ENCODE measurements at places on chromosomes 5 and 9. TPM values are rescaled to one million over a fixed set of nuclear protein-coding genes. Genes with fewer than 3 reads are reported as not detected.

DNA sequence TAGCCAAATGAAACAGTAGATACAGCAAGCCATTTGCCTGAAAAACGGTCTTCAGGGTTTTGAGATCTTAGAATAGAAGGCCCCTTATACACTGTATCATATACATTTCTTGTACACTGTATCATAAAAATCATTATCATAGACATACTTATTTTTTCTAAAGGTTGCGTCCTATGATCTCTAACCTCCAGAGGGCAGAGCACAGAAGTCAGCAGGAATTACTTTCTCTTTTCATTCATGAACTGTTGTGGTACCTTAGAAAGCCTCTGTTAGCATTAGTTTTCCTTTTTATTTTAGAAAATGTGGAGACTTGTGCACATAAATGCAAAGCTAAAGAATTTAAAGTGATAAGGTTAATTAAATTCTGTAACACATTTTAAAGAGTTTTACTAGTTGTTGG is 115.4 kb downstream of the OXCT1 start:
- no peak for DNase-seq
- H3K27ac ChIP-seq, result no peak overlapping the region
- H3K4me3 ChIP-seq, result no peak overlapping the region
- no peaks in the 10 kb centered on the region for H3K4me1 ChIP-seq
- no peaks in the 10 kb centered on the region for H3K36me3 ChIP-seq

- H3K36me3 ChIP-seq, result no peaks in the 10 kb centered on the region
- H3K4me1 ChIP-seq, result no peaks in the 10 kb centered on the region
- H3K27me3 ChIP-seq, result no peaks in the 10 kb centered on the region
Measured at GRCh38 chr9:97364769-97365490, 47.0 kb upstream of the TDRD7 start.

DNA sequence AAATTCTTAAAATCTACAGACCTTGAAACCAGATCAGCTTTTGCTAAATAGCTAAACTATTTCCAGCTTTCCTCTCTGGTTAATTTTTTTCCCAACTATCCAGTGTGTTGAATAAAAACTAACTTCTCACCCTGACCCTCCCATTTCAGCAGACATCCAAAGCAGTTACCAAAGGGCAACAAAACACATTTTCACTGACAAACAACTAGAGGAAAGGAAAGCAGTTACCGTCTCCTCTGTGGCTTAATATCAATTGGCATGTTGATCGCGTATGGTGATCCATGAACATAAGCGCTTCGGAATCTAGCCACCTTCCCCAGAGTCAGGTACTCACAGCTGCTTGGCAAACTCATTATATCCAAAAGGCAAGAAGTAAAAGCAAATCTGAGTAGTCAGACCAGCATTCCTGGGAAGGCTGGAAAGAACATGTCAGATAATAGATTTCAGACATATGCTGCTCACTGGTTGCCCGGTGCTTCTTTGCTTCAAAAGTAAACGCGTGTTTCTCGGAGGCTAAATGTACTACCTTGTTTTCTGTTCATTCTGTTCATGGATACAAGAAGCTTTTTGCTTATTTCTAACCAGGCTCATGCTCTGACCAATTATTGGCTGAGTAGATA is 463.4 kb downstream of the PDE4D start:
- no peaks in the 10 kb centered on the region for H3K27me3 ChIP-seq
- H3K27ac ChIP-seq, result no peak overlapping the region

GRCh38 chr9:122095010-122095767 is 2.1 kb upstream of the TTLL11 start:
- no peaks in the 10 kb centered on the region for H3K4me1 ChIP-seq
- H3K27ac ChIP-seq, result no peak overlapping the region
- H3K36me3 ChIP-seq, result no peaks in the 10 kb centered on the region
- H3K4me3 ChIP-seq, result no peak overlapping the region

- no peaks in the 10 kb centered on the region for H3K36me3 ChIP-seq
- H3K27me3 ChIP-seq, result no peaks in the 10 kb centered on the region
- DNase-seq, result no peak
- H3K4me3 ChIP-seq, result no peak overlapping the region
- H3K4me1 ChIP-seq, result no peaks in the 10 kb centered on the region
Measured at GRCh38 chr5:4420681-4421080, 719.4 kb upstream of the ADAMTS16 start.

DNA sequence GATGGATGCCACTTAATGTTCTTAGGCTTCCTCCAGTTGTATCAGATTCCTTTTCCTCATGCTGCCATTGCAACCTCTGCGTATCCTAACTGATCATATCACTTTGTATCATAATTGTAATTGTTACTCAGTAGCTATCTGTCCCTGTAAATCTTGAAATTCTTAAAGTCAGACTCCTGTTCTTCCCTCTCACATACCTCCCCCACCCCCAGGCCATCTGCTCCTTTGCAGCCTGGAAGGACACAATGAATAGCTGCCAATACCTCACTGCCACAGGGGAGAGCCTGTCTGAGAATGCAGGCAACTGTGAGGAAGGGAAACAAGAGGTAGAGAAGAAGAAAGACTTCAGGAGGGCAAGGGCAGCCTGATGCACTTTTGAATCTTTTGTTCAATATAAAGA is 228.5 kb downstream of the ENC1 start:
- no peak for DNase-seq
- no peaks in the 10 kb centered on the region for H3K27me3 ChIP-seq
- H3K4me1 ChIP-seq, result no peaks in the 10 kb centered on the region
- no peaks in the 10 kb centered on the region for H3K36me3 ChIP-seq

- no peak overlapping the region for H3K4me3 ChIP-seq
- no peaks in the 10 kb centered on the region for H3K36me3 ChIP-seq
- H3K27me3 ChIP-seq, result no peaks in the 10 kb centered on the region
- no peak overlapping the region for H3K27ac ChIP-seq
Measured at GRCh38 chr9:130556396-130557076, 22.8 kb upstream of the FUBP3 start.

DNA sequence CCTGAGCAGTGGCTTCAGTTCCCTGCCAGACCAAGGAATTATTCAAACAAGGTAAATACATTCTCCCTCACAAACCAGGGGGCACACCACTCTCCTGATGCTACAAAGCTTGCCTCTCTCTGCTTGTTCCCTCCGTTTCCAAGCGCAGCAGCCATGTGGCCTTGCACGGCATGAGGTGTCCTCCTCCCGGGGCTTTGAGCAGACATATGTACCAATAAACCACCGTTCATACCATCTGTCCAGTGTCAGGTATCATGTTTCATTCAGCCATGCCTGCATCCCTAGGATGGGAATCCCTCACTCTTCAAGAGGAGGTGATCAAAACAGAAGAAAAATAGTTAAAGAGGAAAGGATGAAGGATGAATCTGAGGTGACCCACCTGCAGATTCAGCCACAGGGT is 282.7 kb downstream of the ENC1 start:
- H3K4me1 ChIP-seq, result no peaks in the 10 kb centered on the region
- no peaks in the 10 kb centered on the region for H3K27me3 ChIP-seq
- H3K4me3 ChIP-seq, result no peak overlapping the region
- no peak overlapping the region for H3K27ac ChIP-seq
- DNase-seq, result no peak
- no peaks in the 10 kb centered on the region for H3K36me3 ChIP-seq

DNA sequence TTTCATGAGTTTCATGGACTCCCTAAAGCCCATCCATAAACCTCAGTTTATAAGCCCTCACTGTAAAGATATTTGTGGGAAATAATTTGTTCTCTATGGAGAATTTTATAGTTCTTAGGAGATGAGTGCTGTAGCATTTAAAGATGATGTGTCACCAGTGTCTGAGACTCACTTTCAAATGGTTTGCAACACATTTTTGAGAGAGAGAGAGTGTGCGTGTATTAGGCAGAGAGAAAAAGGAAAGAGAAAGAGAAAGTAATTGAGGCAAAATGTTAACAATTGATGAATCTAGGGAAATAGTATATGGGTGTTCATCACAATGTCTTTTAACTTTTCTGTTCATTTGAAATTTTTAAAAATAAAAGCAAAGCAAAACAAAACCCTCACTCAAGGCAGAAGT is 479.0 kb downstream of the ZSWIM6 start:
- no peaks in the 10 kb centered on the region for H3K36me3 ChIP-seq
- DNase-seq, result no peak
- peaks cover under 1% of the 10 kb centered on the region for H3K4me1 ChIP-seq
- no peak overlapping the region for H3K27ac ChIP-seq
- no peak overlapping the region for H3K4me3 ChIP-seq
- no peaks in the 10 kb centered on the region for H3K27me3 ChIP-seq

DNA sequence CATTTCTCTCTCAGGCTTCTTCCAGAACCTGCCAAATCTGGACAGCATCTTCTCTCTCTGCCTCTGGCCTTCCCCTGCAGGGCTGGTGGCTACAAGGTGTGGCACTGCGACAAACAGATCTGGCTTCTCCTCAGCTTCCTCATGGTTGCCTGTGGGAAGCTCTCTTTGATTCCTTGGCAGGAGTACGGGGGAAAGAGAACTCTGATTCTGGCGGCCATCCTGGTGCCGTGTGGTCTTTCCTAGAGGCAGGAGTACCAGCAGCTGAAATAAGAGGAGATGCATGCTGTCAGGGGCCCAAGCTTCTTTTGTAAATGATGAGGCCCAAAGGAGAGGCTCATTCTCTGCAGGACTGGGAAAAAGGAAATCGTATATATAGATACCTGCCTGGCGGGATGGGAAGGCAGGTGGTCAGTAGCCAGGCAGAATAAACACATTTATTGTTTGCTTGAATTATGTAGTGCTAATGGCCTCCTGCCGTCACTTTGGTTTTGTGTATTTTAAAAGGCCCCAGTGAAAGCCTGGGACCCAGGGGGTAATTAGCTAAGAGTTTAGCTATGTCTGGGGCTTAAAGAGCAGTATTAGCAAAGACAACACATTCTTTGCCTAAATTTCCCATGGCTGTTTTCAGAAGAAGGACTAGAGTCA is at the start of gene CER1:
Gene CER1 (minus strand): TSS at position 343 of the 645 bp plus-strand sequence. CDS start 61 bp downstream, at position 282.
- peaks cover 54% of the 10 kb centered on the region for H3K27me3 ChIP-seq
- peak; percentile 82 for DNase-seq
- H3K27ac ChIP-seq, result no peak within 1 kb of the TSS
- no peaks in the 10 kb centered on the region for H3K36me3 ChIP-seq
- no peak within 1 kb of the TSS for H3K4me3 ChIP-seq

DNA sequence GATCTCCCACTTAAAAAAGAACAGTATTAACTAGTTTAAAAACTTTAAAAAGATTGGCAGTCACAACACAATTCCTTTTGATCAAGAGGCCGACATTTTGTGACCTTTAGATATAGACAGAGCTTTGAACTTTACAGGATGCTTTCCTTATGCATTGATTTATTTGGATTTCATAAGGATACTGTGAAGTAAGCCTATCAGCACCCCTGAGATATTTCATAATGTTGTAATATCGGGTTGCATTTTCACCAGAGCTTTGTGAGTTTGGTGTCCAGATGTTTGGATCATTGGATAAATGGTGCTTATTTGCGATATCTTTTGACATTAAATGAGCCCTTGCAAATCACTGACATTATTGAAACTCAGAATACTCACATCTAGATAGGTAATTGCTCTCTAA is 7.7 kb downstream of the PALM2AKAP2 start:
- no peaks in the 10 kb centered on the region for H3K36me3 ChIP-seq
- H3K27me3 ChIP-seq, result no peaks in the 10 kb centered on the region
- H3K27ac ChIP-seq, result no peak overlapping the region
- no peak overlapping the region for H3K4me3 ChIP-seq
- H3K4me1 ChIP-seq, result no peaks in the 10 kb centered on the region
- DNase-seq, result no peak

GRCh38 chr9:27206041-27206440 is 90.9 kb downstream of the EQTN start:
- H3K27me3 ChIP-seq, result no peaks in the 10 kb centered on the region
- H3K4me3 ChIP-seq, result no peak overlapping the region
- no peak overlapping the region for H3K27ac ChIP-seq
- H3K4me1 ChIP-seq, result no peaks in the 10 kb centered on the region

- no peaks in the 10 kb centered on the region for H3K36me3 ChIP-seq
- H3K27ac ChIP-seq, result no peak overlapping the region
- no peaks in the 10 kb centered on the region for H3K4me1 ChIP-seq
- H3K4me3 ChIP-seq, result no peak overlapping the region
Measured at GRCh38 chr5:98205691-98206461, 567.6 kb upstream of the RGMB start.

GRCh38 chr9:79312686-79313421 is 258.9 kb upstream of the TLE4 start:
- no peaks in the 10 kb centered on the region for H3K27me3 ChIP-seq
- no peaks in the 10 kb centered on the region for H3K36me3 ChIP-seq
- no peak overlapping the region for H3K4me3 ChIP-seq
- DNase-seq, result no peak
- no peak overlapping the region for H3K27ac ChIP-seq

- DNase-seq, result no peak
- H3K27ac ChIP-seq, result no peak overlapping the region
- no peak overlapping the region for H3K4me3 ChIP-seq
Measured at GRCh38 chr9:115036691-115037090, 81.3 kb downstream of the TNC start.

DNA sequence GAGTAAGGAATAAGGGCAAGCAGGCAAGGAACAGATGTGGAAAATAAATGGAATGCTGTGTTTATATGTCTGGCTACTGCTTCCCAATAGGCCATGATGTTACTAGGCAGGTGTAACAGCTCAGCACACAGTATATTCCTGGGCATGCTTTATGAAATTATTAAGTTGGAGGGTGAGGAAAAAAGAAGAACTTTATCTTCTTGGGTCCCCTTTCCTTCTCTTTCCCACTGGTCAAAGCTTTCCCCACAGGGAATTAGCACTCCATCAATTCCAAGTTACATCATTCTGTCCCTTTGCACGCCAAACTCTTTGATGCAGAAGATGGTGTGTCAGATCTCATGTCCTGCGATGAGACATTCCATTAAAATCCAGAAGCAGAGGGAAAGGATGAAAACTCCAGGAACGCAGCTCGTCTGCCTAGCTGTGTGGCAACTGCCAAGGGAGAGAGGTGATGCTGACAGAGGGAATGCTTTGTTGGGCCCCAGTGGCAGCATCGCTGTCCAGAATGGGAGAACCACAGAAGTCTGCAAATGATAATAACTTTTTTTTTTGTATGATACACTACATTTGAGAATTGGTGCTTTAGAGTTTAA is 447.3 kb upstream of the ARRDC3 start:
- no peaks in the 10 kb centered on the region for H3K27me3 ChIP-seq
- H3K27ac ChIP-seq, result no peak overlapping the region
- DNase-seq, result no peak
- no peaks in the 10 kb centered on the region for H3K4me1 ChIP-seq
- H3K36me3 ChIP-seq, result no peaks in the 10 kb centered on the region

Gene MORN5
- polyA plus RNA-seq, result not detected

Gene AFAP1L1
- polyA plus RNA-seq, result 0.79 TPM

Gene SYNPO
- 2.3 TPM for polyA plus RNA-seq

Gene GABRA6
- polyA plus RNA-seq, result not detected

Gene TAF1L
- 0.02 TPM for polyA plus RNA-seq

Gene CYFIP2
- 45.1 TPM for polyA plus RNA-seq

Gene PRDM9
- not detected for polyA plus RNA-seq

Gene ZNF462
- 27.6 TPM for polyA plus RNA-seq

Gene ATG12
- polyA plus RNA-seq, result 23.8 TPM

Gene IL13
- not detected for polyA plus RNA-seq

All from H1 (cell line).